Transverse colon (tissue), 4 donors: ENCODE measurements at places on chromosomes 1 and 21.

- peaks cover 13% of the 10 kb centered on the region for H3K4me1 ChIP-seq
- peak overlapping the region; percentile 88 for H3K27ac ChIP-seq
- DNase-seq: no peak
- no peaks in the 10 kb centered on the region for H3K36me3 ChIP-seq
- peak overlapping the region; percentile 6 for H3K4me3 ChIP-seq
Observed at GRCh38 chr1:174990382-174990999, 9.3 kb upstream of the CACYBP start.

DNA sequence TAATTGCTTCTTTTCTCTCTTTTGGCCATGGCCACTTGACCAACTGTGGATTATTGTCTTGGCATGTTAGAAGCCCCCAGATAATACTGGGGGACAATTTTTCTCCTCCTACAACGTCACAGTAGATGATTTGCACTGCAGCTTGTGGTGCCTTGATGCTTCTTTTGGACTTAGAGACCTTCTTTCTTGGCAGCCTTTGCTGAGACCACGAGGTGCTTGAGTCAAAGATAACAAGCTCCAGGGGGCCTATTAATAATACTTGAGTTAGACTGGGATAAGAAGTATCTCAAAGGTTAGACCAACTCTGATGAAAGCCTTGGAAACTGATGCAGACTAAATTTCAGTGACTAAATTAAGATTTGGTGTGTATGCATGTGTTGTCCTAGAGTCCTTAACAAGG, 3.2 kb downstream of the PPP1R12B start:
- no peaks in the 10 kb centered on the region for H3K27me3 ChIP-seq
- no peak overlapping the region for H3K27ac ChIP-seq
- no peaks in the 10 kb centered on the region for H3K36me3 ChIP-seq
- no peak overlapping the region for H3K4me3 ChIP-seq
- peaks cover 9% of the 10 kb centered on the region for H3K4me1 ChIP-seq
- DNase-seq: no peak

- peaks cover 50% of the 10 kb centered on the region for H3K4me1 ChIP-seq
- peak overlapping the region; percentile 79 for H3K27ac ChIP-seq
- DNase-seq: no peak
- H3K4me3 ChIP-seq: no peak overlapping the region
Observed at GRCh38 chr1:204094313-204094729, 21.4 kb downstream of the SOX13 start.

DNA sequence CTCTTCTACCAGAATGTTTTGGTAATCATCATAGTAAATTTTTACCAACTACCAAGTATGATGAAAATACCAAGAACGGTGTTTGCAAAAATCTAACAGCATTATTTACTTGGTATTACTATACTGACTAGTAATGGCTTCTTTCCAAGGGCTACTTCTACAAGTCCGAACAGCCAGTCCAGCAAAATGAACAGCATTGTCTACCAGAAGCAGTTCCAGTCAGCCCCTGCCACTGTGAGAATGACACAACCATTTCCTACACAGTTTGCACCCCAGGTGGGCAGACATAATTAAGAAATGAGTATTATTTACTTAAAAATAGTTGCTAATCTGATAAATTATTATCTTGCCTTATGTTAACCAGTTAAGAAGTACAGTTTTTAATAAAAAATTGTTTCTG, 33.8 kb upstream of the MYOCOS start:
- H3K4me1 ChIP-seq: no peaks in the 10 kb centered on the region
- no peak overlapping the region for H3K27ac ChIP-seq
- no peaks in the 10 kb centered on the region for H3K27me3 ChIP-seq
- peaks cover 75% of the 10 kb centered on the region for H3K36me3 ChIP-seq
- DNase-seq: no peak
- H3K4me3 ChIP-seq: no peak overlapping the region
